ENCODE measurements at places on chromosomes 12 and 14. TPM values are rescaled to one million over a fixed set of nuclear protein-coding genes. Genes with fewer than 3 reads are reported as not detected.
A peak's percentile ranks its signal among the peaks of the same experiment; 100 is the strongest.

DNA sequence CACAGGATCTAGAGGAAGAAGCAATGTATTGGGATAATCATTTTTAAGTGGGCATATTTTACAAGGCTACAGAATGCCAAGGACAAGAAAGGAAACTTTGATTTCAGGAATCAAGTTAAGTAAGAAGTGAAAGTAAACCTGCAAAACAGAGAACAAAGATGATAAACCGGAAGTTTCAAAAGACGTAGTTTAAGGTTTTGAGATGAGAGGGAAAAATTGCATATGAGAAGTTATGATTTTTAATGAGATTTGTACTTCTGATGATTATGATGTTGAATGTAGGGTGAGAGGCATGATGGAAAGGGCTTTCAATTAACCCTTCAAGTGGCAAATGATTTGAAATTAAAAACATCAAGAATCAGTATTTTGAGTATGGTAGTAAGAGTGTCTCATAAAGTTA lies 134.9 kb downstream of the CAPZA3 start:
- no peak for DNase-seq
- no peak overlapping the region for H3K4me3 ChIP-seq
- H3K36me3 ChIP-seq = no peaks in the 10 kb centered on the region
- no peaks in the 10 kb centered on the region for H3K27me3 ChIP-seq

DNA sequence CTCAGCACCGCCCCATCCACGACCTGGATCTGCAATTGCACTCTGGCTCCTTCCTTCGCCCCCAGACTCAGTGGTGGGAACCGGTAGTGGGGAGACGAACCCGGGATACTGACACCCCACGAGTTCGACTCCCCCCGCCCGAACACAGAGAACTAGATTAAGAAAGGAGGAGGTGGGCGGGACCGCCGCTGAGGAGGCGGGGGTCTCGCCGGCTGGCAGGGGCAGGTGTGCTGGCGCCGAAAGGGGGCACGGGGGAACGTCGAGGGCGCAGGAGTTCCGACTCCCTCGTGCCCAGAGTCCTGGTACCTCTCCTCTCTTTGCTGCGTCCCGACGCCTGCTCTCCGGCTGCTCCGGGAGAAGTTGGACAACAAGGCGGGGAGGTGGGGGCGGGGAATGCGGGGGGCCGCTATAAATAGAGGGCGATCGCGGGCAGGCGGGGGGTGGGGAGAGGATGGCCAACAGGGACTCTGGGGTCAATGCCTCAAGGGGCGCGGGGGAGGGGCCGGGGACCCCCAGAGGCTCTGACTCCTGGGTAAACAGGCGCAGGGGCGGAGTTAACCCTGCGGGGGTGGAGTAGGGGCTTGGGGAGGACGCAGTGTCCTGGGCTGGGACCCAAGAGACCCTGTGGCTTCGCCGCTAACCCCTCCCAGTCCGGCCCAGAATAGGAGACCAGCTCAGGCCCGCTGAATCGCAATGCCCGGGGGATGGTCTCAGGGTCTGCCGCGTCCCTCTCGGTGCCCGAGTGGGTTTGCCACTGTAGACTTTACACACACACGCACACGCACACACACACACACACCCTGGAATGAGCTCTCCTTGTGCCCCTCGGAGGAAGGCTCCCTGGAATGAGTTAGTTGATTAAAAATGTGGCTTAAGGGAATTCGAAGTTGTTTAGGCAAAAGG lies 761 bp upstream of the NDRG2 start:
- no peak for DNase-seq
- no peaks in the 10 kb centered on the region for H3K27me3 ChIP-seq
- peaks cover 6% of the 10 kb centered on the region for H3K4me1 ChIP-seq
- no peak overlapping the region for H3K27ac ChIP-seq
- H3K36me3 ChIP-seq = no peaks in the 10 kb centered on the region
- H3K4me3 ChIP-seq = peak overlapping the region; percentile 77

The RIPK3 gene
- 6.3 TPM for total RNA-seq

- H3K36me3 ChIP-seq = no peaks in the 10 kb centered on the region
- DNase-seq = no peak
- no peak overlapping the region for H3K4me3 ChIP-seq
- no peaks in the 10 kb centered on the region for H3K27me3 ChIP-seq
- H3K4me1 ChIP-seq = peaks cover 25% of the 10 kb centered on the region
Measured at GRCh38 chr14:70879448-70879847, 27.8 kb upstream of the PCNX1 start.

DNA sequence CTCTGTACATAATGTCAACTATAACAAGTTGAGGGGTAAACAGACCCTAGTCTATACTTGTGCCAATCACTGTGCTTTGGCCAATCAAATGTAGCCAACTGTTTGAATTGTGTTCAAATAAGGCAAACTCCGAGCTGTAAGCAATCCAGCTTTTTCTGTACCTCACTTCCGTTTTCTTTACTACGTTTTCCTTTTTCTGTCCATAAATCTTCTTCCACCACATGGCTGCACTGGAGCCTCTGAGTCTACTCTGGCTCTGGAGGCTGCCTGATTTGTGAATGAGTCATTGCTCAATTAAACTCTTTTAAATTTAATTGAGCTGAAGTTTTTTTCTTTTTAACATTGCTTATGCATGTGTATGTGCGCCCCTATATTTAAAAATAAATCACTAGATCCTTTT lies 29.7 kb downstream of the CLEC1A start:
- no peaks in the 10 kb centered on the region for H3K36me3 ChIP-seq
- DNase-seq = no peak
- H3K4me3 ChIP-seq = no peak overlapping the region
- no peaks in the 10 kb centered on the region for H3K4me1 ChIP-seq

DNA sequence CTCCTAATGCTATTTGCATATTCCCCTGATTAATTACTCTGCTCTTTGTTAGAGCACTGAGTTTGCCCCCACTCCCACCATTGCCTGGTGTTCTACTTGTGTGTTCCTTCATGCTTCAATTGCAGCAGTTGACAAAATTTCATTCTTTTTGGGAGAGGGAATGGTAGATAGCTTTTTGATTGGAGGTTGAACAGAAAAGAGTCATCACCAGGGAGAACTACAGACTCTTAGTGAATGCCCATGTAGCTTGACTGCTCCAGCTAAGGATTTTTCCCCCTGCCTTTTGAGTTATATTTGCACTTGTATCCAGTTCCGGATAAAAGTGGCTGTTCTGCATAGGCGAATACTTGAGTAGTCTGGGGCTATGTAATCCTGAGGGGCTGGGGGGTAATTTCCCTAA lies 183.9 kb downstream of the ETNK1 start:
- H3K4me3 ChIP-seq = no peak overlapping the region
- H3K27ac ChIP-seq = no peak overlapping the region
- no peaks in the 10 kb centered on the region for H3K36me3 ChIP-seq
- DNase-seq = no peak
- no peaks in the 10 kb centered on the region for H3K27me3 ChIP-seq
- no peaks in the 10 kb centered on the region for H3K4me1 ChIP-seq

DNA sequence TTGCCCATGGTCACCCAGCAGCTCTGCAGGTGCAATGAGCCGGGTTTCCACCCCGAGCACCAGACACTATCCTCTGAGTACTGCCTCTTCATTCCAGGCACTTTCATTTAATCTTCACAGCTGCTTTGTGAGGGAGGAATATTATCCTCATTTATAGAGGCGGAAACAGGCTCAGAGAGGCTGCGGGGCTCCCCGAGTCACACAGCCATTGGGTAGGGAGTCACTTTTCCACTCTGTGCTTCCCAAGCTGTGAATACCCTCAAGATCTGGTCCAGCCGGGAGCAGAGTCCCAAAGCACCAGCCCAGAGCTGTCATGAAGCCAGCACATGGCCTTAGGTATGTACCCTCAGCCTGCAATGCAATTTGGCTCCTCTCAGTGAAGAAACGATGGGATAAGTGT lies 51.7 kb upstream of the RIN3 start:
- H3K36me3 ChIP-seq = no peaks in the 10 kb centered on the region
- peaks cover 38% of the 10 kb centered on the region for H3K4me1 ChIP-seq
- DNase-seq = no peak
- H3K4me3 ChIP-seq = no peak overlapping the region
- H3K27me3 ChIP-seq = no peaks in the 10 kb centered on the region
- H3K27ac ChIP-seq = no peak overlapping the region

The MGP gene
- not detected for total RNA-seq

- H3K27ac ChIP-seq = no peak overlapping the region
- peaks cover 6% of the 10 kb centered on the region for H3K4me1 ChIP-seq
- no peak overlapping the region for H3K4me3 ChIP-seq
- H3K36me3 ChIP-seq = peaks cover 21% of the 10 kb centered on the region
- DNase-seq = no peak
Measured at GRCh38 chr12:89450907-89451306, 73.7 kb downstream of the GALNT4 start.

GRCh38 chr12:27319848-27320247 lies 12.8 kb upstream of the BMAL2 start:
- no peak for DNase-seq
- no peaks in the 10 kb centered on the region for H3K27me3 ChIP-seq
- H3K4me1 ChIP-seq = peaks cover 2% of the 10 kb centered on the region
- H3K36me3 ChIP-seq = peaks cover 8% of the 10 kb centered on the region

The HOXC11 gene
- not detected for total RNA-seq

The GUCY2C gene
- not detected for total RNA-seq

The MYF5 gene
- not detected for total RNA-seq

The GPR84 gene
- 1.2 TPM for total RNA-seq

DNA sequence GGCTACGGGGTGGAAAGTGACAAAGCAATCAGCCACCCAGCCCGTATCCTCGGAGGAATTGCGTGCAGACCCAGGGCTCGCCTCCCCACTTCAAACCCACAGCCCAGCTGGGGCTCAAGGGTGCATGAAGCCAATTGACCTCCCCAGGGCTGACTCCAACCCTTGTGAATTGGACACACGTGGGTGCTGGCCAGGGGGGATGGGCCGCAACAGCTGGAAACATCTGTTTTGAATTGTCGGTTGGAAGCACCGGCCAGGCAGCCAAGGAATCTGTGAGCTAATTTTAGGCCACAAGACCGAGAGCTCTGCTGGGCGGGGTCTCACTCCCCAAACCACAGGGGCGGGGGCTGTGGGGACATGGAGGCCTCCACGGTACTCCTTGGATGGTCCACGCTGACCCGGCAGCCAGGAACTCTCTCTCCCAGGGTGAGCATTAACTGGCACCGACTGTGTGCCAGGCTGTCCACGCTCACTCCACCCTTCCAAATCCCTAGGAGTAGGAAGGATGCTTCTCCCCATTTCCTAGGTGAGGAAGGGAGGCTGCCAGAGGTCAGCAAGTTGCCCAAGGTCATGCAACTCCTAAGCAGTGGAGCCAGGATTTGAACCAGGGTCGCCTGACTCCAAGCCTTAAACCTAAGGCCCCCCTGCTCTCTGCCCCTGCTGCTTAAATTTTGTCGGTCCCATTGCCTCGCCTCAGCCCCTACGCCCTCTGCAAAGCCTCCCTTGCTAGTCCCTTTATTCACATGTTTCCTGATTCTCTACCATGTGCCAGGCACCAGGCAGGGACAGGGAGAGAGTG lies 11.9 kb upstream of the TMEM119 start:
- no peak overlapping the region for H3K4me3 ChIP-seq
- H3K36me3 ChIP-seq = peaks cover 5% of the 10 kb centered on the region
- peaks cover 27% of the 10 kb centered on the region for H3K4me1 ChIP-seq
- peaks cover 12% of the 10 kb centered on the region for H3K27me3 ChIP-seq

The RNASE7 gene
- not detected for total RNA-seq

GRCh38 chr14:36301159-36301558 lies 19.3 kb downstream of the MBIP start:
- no peak overlapping the region for H3K27ac ChIP-seq
- no peak overlapping the region for H3K4me3 ChIP-seq
- no peak for DNase-seq
